ENCODE measurements at places on chromosomes 11 and 22.

DNA sequence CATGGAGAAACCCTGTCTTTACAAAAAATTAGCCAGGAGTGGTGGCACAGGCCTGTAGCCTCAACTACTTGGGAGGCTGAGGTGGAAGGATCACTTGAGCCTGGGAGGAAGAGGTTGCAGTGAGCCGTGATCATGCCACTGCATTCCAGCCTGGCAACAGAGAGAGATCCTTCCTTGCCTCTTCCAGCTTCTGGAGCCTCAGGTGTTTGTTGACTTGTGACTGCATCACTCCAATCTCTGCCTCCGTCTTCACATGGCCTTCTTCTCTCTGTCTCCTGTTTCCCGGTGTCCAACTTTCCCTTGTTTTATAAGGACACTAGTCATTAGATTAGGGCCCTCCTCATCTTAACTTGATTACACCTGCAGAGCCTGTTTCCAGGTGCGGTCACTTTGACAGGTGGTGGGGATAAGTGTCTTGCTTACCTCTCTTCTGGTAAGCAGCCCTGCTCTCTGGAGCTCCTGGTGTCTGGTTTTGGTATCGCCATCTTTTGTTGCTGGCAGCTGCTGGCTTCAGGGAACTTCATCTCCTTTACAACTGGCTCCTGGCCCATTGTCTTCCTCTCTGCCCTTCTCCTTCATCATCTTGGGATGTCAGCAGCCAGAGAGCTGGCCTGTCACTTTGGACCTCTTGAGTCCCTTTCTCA lies 8.2 kb upstream of the USP2 start:
- DNase-seq = no peak

- no peak for DNase-seq
These were observed 74.0 kb downstream of the USP35 start for GRCh38 chr11:78262691-78263090.

GRCh38 chr22:34567367-34567766 lies 498.6 kb upstream of the ISX start:
- DNase-seq = no peak

DNA sequence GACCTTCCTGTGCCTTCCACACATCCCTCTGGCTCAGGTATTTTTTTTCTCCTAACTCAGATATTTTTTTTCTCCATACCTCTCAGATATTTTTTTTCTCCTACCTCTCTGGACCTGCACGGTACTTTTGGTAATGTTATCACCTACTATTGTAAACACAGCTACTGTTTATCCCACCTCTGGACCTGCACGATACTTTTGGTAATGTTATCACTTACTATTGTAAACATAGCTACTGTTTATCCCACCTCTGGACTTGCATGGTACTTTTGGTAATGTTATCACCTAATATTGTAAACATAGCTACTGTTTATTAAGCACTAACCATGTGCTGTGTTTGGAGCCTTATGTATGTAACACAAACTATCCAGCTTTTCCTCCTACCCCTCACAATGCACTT lies 12.1 kb upstream of the UPB1 start:
- no peak for DNase-seq
